Fibroblast of the aortic adventitia (primary cell): ENCODE measurements at places on chromosomes 2 and 18. TPM values are rescaled to one million over a fixed set of nuclear protein-coding genes. Genes with fewer than 3 reads are reported as not detected.

The TACR1 gene
- total RNA-seq, result 0.09 TPM in 1 of 2 replicates, not detected in the other

The FAM124B gene
- under 0.01 and 1.2 TPM in 2 replicates for total RNA-seq

The CENPO gene
- total RNA-seq, result 5.5 and 35.3 TPM in 2 replicates

The AOX1 gene
- total RNA-seq, result 23.6 and 84.0 TPM in 2 replicates

The APCDD1 gene
- total RNA-seq, result 0.09 TPM in 1 of 2 replicates, not detected in the other

The LOXHD1 gene
- total RNA-seq, result not detected in 2 replicates

The CHRNG gene
- total RNA-seq, result not detected in 2 replicates

The APOB gene
- under 0.01 TPM in 1 of 2 replicates, not detected in the other for total RNA-seq

The LYPD1 gene
- total RNA-seq, result 0.74 and 25.2 TPM in 2 replicates

The CRYBA2 gene
- total RNA-seq, result not detected in 2 replicates

The SLC30A3 gene
- 0.09 and 0.25 TPM in 2 replicates for total RNA-seq

The KCTD1 gene
- 9.9 and 21.8 TPM in 2 replicates for total RNA-seq

GRCh38 chr2:8682719-8683667 lies 1.1 kb downstream of the ID2 start:
- DNase-seq, result peak; percentile 70

DNA sequence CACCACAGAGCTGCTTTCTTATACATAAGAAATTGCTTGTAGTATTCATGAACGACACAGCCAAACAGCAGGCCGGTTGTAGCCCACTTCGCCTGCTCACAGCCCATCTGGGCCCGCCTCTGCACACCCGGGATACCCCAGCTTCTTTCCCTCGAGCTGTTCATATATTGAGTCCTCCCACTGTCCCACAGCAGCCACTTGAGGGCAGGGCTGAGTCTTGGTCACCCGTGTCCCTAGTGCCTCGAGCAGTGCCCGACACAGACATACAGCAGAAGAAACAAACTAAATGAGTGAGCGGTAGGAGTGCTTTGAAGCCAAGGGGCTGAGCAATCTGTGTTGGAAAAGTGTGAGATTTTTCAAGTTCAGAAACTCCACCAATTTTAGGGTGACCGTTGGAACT lies 251.4 kb downstream of the KLHL29 start:
- DNase-seq, result peak; percentile 48

GRCh38 chr2:13401312-13401711 lies 684.6 kb downstream of the TRIB2 start:
- no peak for DNase-seq

DNA sequence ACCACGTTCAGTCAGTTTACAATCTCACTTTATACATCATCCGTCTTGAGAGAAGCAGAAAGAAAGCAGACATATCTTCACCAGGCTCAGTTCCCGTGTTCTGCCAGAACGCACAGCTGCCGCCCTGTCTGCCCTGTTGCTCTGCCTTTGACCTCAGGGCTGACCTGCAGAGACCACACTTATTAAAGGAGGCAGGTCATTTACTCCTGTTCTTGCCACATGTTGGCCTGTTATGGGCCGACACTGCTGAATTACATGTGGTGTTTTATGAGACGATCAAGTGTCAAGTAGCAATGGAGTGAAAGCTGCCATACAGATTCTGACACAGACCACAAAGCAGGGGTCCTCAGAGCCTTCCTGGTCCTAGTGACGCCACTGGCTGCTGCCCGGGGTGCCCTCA lies 232.2 kb downstream of the TTC32 start:
- DNase-seq, result no peak

- DNase-seq, result no peak
These were observed 6.1 kb upstream of the TDRD15 start for GRCh38 chr2:21117688-21118087.

- no peak for DNase-seq
These were observed 44.4 kb downstream of the BCL11A start for GRCh38 chr2:60509066-60509465.

GRCh38 chr2:45172760-45173392 lies 163.6 kb upstream of the SIX2 start:
- DNase-seq, result no peak

GRCh38 chr2:215856080-215856479 lies 157.3 kb downstream of the MREG start:
- DNase-seq, result no peak

DNA sequence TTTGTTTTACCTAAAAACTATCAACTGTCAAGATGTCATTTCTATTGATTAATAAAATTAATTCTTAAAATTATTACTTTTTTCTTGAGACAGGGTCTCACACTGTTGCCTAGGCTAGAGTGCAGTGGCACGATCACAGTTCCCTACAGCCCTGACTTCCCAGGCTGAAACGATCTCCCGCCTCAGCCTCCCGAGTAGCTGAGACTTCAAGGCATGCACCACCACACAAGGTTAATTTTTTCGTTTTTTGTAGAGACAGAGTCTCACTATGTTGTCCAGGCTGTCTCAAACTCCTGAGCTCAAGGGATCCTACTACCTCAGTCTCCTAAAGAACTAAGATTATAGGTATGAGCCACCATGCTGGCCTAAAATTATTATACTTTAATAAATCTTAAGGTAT lies 18.7 kb downstream of the HNRNPLL start:
- DNase-seq, result no peak

- peak; percentile 98 for DNase-seq
These were observed 122.0 kb downstream of the COPS8 start for GRCh38 chr2:237207646-237208045.

DNA sequence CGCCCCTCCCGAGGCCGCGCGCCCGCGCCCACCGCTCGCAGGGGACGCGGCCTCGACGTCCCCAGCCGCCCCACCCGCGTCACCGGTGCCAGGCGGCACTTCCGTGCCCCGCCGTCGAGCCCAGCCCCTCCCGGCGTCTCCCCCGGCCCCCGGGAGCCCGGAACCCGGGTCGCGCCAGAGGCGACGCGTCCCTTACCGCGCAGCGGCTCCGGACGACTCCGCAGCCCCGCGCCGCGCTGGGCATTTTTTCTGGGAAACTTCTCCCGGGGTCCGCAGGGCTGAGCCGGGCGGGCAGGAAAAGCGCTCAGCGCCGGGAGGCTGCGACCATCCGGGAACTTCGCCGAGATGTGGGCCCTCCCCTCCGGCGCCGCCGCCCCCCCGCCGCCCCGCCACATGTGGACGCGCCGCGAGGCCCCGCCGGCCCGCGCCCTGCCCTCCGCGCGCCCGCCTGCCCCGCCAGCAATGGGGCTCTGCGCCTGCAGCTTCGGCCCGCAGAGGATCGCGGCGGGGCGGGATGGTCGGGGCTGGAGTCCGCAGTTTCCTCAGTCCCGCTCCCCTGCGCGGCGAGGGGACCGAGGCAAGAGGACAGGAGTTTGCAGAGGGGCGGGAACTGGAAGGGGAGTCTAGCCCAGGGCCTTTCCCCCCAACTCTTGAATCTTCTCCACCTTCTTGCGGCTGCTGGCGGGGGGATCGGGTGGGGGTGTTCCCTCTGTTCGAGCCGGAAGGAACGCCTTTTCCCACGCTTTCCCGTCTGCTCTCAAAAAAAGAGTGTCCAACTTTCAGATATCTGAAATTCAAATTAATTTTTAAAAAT lies 81.5 kb downstream of the CHRNA1 start:
- peak; percentile 59 for DNase-seq

GRCh38 chr2:241565411-241565810 lies 6.9 kb downstream of the BOK start:
- no peak for DNase-seq

GRCh38 chr2:100262046-100262445 lies 60.3 kb downstream of the LONRF2 start:
- no peak for DNase-seq

- DNase-seq, result no peak
These were observed 15.2 kb upstream of the CHRNA1 start for GRCh38 chr2:174779361-174779928.

DNA sequence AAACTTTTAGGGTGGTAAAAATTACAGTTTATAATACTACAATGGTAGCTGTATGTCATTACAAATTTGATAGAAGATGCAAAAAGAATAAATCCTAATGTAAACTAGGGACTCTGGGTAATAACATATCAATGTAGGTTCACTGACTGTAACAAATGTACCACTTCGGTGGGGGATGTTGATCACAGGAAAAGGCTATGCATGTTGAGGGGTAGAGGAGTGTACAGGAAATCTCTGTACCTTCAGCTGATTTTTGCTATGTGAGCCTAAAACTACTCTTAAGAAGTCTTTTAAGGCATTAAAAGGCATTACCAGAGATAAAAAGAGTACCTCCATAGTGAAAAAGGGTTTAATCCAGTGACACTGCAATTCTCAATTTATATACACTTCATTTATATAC lies 25.0 kb downstream of the TRIP12 start:
- DNase-seq, result no peak

- DNase-seq, result peak; percentile 22
These were observed 928 bp downstream of the NAGK start for GRCh38 chr2:71069376-71069775.

GRCh38 chr2:83650161-83650560 lies 808.9 kb downstream of the SUCLG1 start:
- no peak for DNase-seq

GRCh38 chr2:163556511-163556910 lies 179.3 kb downstream of the FIGN start:
- DNase-seq, result no peak

DNA sequence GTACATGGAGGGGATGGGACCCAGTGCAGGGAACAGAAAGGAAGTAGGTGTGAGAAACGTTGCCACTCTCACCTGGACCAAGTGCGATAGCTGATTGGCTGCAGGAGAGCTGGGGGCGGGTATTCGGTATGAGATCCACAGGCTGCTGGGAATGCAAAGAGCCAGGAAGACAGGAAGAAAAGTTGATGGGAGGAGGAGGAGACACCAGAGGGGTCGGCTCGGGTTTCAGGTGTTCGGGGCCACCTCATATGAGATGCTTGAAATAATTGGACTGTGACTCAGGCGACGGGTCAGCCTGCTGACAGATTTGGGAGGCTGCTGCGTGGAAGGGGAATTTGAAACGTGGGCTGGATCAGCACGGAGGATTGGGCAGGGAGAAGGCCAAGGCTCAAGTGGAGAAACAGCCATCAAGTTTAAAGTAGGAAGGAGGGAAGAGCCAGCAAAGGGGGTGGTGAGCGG lies 65.1 kb downstream of the MRPS9 start:
- peak; percentile 32 for DNase-seq

GRCh38 chr2:133360190-133360589 lies 208.1 kb downstream of the NCKAP5 start:
- no peak for DNase-seq
